ENCODE measurements at places on chromosomes 7 and 10.

- peaks cover 22% of the 10 kb centered on the region for H3K4me1 ChIP-seq
- H3K4me3 ChIP-seq = no peak overlapping the region
These were observed 453.1 kb downstream of the SORCS1 start for GRCh38 chr10:106711313-106711906.

GRCh38 chr10:124614003-124614659 lies 130.0 kb downstream of the FAM53B start:
- H3K27me3 ChIP-seq = no peaks in the 10 kb centered on the region
- H3K27ac ChIP-seq = no peak overlapping the region
- H3K4me1 ChIP-seq = no peaks in the 10 kb centered on the region
- H3K36me3 ChIP-seq = no peaks in the 10 kb centered on the region

- no peak for DNase-seq
- no peak overlapping the region for H3K27ac ChIP-seq
- no peaks in the 10 kb centered on the region for H3K4me1 ChIP-seq
- no peak overlapping the region for H3K4me3 ChIP-seq
- no peaks in the 10 kb centered on the region for H3K27me3 ChIP-seq
- no peaks in the 10 kb centered on the region for H3K36me3 ChIP-seq
These were observed 406.1 kb upstream of the AUTS2 start for GRCh38 chr7:69192134-69192533.

DNA sequence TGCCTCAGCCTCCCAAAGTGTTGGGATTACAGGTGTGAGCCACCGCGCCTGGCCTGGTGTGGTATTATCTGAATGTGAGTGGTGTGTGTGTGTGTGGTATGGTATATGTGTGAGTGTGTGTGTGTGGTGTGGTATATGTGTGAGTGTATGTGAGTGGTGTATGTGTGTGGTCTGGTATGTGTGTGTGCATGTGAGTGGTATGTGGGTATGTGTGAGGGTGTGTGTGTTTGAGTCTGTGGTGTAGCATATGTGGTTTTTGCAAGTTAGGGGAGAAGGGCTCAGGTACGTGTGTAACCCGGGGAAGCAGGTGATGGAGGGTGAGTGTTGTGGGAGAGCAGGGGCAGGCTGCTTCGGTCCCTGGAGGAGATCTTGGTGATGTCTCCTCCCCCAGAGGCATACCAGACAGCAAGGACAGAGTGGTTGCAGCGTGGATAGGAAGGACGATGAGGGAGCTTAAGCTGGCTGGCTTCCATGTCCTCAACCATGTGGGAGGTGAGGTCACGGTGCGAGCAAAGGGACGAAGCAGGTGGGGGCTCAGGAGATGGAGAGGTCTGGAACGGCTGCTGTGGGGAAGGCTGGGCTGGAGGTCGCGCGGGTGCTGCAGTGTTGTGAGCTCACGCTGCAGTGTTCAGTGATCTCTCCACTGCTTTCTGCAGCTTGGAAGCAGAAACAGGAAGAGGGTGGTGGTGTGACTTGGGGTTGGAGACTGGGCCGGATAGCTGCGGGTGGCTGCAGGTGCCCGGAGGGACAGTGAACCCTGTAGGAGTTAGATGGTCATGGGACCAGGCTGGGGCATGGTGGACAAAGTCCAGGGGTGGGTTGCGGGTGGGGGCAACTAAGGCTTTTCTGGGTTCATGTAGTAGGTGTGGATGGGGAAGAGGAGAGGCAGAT lies 5.0 kb downstream of the ZYX start:
- no peak overlapping the region for H3K4me3 ChIP-seq
- peaks cover 14% of the 10 kb centered on the region for H3K4me1 ChIP-seq
- peak overlapping the region; percentile 63 for H3K27ac ChIP-seq
- H3K27me3 ChIP-seq = no peaks in the 10 kb centered on the region
- peaks cover 13% of the 10 kb centered on the region for H3K36me3 ChIP-seq

DNA sequence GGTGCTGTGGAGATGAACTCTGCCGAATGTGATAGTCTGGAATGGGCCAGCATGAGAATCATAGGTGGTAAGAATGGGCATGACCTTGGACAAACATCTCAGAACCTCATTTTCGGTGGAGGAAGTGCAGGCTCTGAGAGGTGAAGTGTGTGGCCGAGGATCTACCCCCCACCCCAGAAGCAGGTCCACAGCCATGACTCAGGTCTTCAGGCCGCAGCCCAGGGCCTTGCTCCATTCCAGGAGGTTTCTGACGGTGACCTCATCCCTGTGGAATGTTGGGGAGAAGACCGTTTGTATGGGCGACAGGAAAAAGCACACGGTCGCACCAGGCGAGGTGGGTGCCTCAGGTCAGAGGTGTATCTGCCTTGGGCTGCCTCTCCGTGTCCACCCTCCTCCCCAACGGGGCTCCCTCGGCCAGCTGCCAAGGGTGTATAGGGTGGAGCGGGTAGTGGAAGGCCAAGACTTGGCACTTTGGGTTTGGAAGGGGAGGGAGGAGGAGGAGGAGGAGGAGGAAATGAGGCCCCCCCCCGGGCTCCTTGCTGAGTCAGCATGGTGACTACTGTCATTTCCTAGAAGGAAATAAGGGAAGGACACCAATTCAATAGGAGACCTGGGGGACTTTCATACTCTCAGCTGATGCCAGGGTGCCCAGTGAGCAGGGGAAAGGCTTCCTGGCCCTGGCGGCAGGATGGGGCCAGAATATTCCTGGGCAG lies 168.0 kb upstream of the RHEB start:
- H3K4me1 ChIP-seq = peaks cover 7% of the 10 kb centered on the region
- H3K36me3 ChIP-seq = no peaks in the 10 kb centered on the region
- H3K4me3 ChIP-seq = no peak overlapping the region
- DNase-seq = peak; percentile 84

GRCh38 chr7:83882551-83882950 lies 233.6 kb upstream of the SEMA3E start:
- no peak overlapping the region for H3K27ac ChIP-seq
- no peak overlapping the region for H3K4me3 ChIP-seq
- no peaks in the 10 kb centered on the region for H3K27me3 ChIP-seq
- no peaks in the 10 kb centered on the region for H3K4me1 ChIP-seq

DNA sequence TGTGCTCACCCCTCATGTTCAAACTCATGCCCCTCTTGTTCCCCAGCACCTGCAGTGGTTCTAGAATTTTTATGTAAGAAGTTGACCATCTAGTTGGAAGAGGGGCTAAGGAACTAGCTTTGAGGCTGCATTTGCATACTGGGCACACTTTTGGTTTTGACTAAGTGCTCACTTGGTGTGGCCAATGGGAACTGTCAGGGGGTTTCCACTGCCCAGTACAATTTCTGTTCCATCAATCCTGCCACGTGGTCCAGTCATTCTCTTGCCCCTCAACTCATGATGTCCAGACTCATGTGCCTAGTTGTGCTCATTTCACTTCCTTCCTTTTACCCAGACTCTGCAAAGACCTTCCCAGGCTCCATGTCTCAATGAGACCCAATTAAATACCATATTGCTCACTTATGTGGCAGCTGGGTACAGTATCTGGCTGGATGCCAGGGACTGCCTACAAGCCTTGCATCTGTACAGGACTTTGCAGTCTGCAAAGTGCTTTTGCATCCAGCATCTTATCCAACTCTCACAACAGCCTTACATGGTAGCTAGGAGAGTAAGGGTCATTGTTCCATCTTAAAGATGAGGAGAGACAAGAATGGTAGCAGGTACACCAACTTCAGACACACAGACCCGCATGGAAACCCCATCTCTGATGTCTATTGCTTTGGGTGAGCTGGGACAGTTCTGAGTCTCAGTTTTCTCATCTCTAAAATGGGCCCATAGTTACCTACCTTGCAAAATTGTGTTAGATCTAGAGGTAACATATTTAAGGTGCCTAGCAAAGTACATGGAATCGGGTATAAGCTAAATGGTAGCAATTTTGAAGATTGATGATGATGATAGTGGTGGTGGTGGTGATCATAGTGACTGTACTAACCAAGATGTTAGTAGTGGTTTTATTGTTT lies 30.1 kb upstream of the KCNMA1 start:
- no peak for DNase-seq
- no peaks in the 10 kb centered on the region for H3K36me3 ChIP-seq
- no peaks in the 10 kb centered on the region for H3K4me1 ChIP-seq
- H3K4me3 ChIP-seq = no peak overlapping the region
- H3K27ac ChIP-seq = no peak overlapping the region

- peak; percentile 30 for DNase-seq
- no peak overlapping the region for H3K4me3 ChIP-seq
- H3K27me3 ChIP-seq = no peaks in the 10 kb centered on the region
- peak overlapping the region; percentile 15 for H3K27ac ChIP-seq
These were observed 624.5 kb downstream of the PARD3 start for GRCh38 chr10:34190580-34190979.

- H3K27ac ChIP-seq = 0 out of 2 replicates have a peak overlapping the region, but pooled peaks have one; percentile 21
- no peaks in the 10 kb centered on the region for H3K27me3 ChIP-seq
- no peaks in the 10 kb centered on the region for H3K36me3 ChIP-seq
- no peak for DNase-seq
These were observed 6.9 kb downstream of the PRKAR2B start for GRCh38 chr7:107051376-107051775.

DNA sequence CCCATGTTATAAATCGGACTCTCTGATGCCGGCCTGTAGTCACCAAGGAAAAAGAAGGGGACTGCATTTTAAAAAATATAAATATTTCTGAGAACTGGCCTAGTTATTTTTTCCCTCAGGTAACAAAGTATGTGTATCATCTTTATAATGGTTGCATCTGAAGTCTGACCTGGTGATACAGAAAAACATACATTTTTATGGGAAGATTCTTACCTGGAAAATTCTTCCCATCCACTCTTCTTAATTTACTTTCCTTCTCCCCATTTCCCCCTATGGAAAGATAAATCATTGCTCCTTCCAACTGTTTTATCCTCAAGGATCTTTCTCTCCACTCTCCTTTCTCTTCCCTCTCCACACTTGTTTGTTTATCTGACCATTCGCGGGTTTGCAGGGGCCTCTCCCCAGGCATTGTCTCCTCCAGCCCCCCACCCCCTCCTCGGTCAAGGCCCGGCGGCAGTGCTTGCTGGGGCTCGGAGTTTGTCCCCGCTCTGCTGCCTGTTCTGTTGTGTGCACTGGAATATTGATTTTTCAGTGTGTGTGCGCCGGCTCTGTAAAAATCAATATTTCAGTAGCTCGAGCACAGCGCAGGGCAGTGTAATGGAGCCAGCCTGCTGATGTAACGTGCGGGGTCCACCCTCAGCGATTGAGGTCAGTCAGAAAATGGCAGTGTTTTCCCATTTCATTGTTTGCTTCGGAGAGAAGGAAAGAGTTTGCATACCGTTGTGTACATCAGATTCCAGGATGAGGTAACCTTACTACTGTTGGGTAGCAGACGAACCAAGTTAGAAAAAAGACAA lies 199.5 kb upstream of the NFE2L3 start:
- no peaks in the 10 kb centered on the region for H3K36me3 ChIP-seq
- no peaks in the 10 kb centered on the region for H3K27me3 ChIP-seq
- peak overlapping the region; percentile 64 for H3K4me3 ChIP-seq
- peak overlapping the region; percentile 78 for H3K27ac ChIP-seq

GRCh38 chr10:3813986-3814837 lies 29.2 kb upstream of the KLF6 start:
- H3K4me3 ChIP-seq = no peak overlapping the region
- H3K27ac ChIP-seq = no peak overlapping the region
- no peaks in the 10 kb centered on the region for H3K4me1 ChIP-seq

DNA sequence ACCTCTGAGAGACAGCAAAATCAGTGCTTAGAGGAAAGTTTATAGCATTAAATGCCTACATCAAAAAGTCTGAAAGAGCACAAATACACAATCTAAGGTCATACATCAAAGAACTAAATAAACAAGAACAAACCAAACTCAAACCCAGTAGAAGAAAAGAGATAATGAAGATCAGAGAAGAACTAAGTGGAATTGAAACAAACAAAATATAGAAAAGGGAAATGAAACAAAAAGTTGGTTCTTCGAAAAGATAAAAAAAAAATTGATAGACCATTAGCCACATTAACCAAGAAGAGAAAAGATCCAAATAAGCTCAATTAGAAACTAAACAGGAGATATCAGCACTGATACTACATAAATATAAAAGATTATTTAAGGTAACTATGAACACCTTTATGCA lies 280.0 kb upstream of the NRG3 start:
- H3K27me3 ChIP-seq = no peaks in the 10 kb centered on the region
- H3K4me1 ChIP-seq = no peaks in the 10 kb centered on the region
- no peak overlapping the region for H3K4me3 ChIP-seq
- H3K36me3 ChIP-seq = no peaks in the 10 kb centered on the region
- no peak for DNase-seq

GRCh38 chr10:125231813-125232475 lies 71.6 kb upstream of the CTBP2 start:
- no peak for DNase-seq
- H3K27me3 ChIP-seq = no peaks in the 10 kb centered on the region
- no peak overlapping the region for H3K4me3 ChIP-seq
- H3K27ac ChIP-seq = no peak overlapping the region
- H3K4me1 ChIP-seq = peaks cover 18% of the 10 kb centered on the region

DNA sequence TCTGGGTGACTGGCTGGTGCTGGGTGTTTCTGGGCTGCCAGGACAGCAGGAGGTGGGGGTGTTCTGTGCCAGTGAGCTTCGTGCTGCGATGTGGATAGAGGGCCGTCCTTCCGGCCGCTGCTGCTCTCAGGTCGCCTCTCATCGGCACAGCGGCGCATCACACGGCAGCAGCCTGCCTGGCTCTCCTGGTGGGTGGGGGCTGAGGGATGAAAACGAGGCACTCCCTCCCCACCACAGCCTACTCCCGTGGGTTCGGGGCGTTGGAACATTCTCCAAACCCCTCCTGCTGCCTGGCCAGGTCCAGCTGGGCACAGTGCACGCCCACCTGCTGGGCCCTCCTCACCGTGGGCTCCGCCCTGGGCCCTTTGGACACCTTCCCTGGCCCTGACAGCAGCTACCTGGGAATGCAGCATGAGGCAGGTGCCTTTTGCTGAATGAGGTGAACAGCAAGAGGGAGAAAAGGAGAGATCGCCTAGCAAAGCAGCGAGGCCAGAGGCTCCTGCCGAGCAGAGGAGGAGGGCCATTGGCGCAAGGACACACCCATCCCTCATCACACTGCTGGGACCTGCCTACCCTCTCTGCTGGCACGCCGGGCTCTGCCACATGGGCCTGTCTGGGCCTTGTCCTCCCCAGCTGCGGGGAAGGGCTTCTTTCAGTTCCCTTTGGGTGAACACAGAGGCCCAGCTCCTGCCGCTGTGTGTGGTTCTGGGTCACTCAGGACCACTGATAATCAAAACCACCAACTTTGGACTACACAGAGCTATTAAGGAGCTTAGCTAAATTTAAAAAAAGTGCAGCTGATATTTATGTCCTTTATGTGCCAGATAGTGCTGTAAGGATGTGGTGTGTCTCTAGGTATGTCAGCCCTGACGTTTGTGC lies 33.4 kb downstream of the INPP5A start:
- no peaks in the 10 kb centered on the region for H3K36me3 ChIP-seq
- peaks cover 21% of the 10 kb centered on the region for H3K4me1 ChIP-seq
- peak overlapping the region; percentile 26 for H3K27ac ChIP-seq
- no peaks in the 10 kb centered on the region for H3K27me3 ChIP-seq

All from GM23338 (cell line).